Stimulated activated CD4-positive, alpha-beta T cell treated with anti-CD3 and anti-CD28 coated beads, TNF-alpha, amount 100 ng/mL, for 4 hours (primary cell): ENCODE measurements at places on chromosomes 4 and X.

DNA sequence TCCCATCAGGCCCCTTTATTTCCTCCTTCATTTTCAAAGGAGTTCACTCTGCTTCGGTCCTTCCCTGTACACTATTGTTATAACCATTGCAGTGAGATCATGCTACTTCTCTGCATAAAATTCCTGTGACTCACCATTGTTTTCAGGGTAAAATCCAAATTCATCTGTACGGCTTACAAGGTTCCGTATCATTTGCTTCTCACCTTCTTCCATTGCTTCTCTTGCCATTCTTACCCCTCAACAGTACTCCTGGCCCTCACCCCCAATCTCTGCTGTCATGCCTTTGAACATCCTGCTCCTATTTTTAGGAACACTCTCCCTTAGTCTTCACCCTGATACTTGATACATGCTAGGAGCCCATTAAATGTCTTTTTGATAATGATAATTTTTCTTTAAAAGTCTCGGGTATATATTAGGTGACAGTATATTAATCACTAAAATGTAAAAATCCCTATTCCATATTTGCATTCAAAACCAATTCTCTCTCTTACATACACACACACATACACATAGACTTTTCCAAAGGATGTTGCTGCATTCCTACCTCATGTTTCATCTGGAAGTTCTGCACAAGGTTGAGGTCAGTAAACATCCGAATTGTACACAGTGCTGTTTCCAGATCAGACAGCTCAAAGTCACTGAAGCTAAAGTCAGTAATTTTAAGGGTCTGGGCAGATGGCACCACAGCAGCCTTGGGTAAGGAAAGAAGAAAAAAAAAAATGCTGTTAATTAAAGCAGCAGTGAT is 103.4 kb downstream of the PDE5A start:
- DNase-seq: no peak

GRCh38 chr4:186586205-186586604 is 30.8 kb upstream of the MTNR1A start:
- no peak for DNase-seq

DNA sequence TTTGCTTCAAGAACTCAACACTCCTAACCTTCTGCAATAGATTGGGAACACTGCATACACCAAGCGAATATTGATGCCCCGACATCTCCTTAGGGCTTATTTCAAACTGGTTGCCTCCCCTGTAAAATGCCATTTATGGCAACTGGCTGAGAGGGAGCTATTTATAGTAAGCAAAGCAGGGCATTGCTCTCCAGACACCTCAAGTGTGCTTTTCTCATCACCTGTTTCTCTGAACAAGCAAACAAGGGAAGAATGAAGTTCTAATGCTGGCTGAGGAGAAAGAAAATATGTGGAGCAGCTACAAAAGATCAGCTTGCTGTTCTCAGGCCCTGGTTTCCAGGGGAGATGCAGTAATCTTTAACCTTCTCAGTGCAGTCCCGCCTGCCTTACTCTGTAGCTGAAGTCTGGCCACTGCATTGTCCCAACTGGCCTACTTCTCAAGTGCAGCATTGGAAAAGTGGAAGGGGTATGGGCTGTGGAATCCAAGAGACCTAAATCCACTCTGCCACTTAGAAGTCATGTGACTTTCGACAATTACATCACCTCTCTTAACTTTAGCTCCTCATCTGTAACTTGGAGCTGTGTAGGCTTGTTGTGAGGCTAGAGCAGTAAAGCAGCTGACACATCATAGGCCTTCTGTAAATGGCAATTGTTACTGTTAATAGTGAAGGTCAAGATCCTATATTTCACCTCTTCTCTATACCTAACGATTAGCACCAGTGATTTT is 47.9 kb upstream of the FGF13 start:
- no peak for DNase-seq

DNA sequence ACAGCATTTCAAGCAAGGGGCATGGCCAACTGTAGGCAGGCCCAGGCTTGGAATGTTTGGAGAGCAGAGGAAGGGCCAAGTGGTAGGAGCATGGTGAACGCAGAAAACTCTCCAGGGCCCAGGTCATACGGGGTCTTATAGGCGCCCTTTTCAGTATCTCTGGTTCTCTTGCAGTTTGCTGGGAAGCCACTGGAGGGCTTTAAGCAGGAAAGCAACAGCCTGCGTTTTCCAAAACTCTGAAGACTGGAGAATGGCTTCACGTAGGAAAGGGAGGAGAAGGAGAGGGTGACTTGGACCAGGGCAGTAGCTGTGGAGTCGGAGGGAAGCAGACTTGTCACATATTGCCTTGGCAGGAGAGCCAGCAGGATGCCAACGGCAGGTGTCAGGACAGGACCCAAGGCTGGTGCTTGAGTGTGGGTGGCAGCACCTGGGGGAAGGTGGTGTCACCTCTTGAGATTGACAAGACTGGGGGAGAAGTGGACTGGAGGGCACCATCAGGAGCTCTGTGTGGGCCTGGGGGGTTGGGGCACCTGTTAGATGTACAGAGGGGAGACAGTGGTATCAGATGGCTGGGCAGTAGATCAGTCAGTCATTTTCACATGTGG is 21.9 kb downstream of the TKTL1 start:
- no peak for DNase-seq

GRCh38 chr4:76745240-76745639 is 152.7 kb downstream of the SOWAHB start:
- DNase-seq: no peak

DNA sequence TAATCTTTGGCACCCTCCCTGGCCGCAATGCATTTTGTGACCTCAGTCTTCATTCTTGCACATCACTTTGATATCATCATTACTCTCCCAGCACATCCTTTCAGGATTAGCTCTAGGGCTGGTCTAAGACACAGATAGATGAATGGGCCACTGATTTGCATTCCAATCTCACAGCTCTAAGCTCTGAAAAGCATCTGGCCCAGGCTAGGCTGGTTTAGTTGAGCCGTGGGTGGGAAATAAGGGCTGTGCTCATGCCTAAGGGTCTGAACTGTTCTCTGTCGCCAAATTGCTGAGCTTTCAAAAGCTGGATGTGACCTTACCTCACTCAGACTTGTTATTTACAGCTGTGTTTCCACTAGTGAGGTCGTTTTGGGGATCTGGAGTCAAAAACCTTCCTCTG is 30.0 kb upstream of the SLC9A7 start:
- no peak for DNase-seq

DNA sequence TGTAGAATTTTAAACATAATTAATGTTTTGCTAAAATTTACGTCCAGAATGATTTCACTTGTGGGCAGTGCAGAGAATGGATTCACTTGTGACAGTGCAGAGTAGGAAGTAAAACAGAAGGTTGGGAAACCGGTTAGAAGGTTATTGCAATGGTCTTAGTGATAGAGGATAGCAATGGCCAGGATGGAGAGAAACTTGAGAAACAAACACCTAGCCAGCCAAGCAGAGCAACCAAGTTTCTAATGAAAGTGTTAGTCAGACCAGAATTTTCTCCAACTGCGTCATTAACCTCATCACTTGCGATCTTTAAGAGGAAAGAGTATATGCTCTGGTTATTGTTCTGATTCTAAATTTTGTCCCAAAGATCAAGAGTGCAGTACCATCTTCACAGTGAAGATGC is 50.0 kb upstream of the TBC1D9 start:
- DNase-seq: no peak

DNA sequence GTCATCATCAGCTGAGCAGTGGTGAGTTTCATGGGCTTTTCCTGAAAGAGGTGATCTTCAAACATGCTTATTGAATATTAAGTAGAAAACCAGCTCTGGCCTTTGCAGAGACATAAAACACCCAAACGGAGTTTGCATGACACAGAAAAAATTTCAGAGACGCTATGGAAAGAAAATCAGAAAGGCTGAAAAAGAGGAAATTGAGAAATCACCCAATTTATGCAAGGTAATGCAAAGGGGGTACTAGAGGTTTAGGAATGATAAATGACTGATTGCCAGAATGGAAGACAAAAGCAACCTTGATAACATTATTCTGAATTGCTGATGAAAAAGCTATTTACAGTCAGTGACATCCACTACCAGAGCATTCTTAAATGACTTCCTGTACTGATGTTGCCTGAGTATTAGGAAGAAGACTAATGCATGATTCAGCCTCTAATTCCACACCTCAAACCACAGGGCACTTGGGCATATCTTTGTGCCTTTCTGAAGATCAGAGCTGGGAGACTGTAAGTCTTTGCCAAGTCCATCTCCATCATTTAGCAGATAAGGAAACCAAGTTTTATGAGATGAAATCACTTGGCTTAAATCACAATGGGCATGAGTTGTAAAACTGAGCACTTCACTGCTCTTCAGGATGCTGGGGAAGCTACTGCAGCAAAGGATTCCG is 565.7 kb downstream of the PPARGC1A start:
- DNase-seq: no peak

GRCh38 chrX:124028182-124028581 is 66.7 kb downstream of the STAG2 start:
- no peak for DNase-seq

- DNase-seq: no peak
These were observed 97.5 kb downstream of the FANCB start for GRCh38 chrX:14775416-14775815.

DNA sequence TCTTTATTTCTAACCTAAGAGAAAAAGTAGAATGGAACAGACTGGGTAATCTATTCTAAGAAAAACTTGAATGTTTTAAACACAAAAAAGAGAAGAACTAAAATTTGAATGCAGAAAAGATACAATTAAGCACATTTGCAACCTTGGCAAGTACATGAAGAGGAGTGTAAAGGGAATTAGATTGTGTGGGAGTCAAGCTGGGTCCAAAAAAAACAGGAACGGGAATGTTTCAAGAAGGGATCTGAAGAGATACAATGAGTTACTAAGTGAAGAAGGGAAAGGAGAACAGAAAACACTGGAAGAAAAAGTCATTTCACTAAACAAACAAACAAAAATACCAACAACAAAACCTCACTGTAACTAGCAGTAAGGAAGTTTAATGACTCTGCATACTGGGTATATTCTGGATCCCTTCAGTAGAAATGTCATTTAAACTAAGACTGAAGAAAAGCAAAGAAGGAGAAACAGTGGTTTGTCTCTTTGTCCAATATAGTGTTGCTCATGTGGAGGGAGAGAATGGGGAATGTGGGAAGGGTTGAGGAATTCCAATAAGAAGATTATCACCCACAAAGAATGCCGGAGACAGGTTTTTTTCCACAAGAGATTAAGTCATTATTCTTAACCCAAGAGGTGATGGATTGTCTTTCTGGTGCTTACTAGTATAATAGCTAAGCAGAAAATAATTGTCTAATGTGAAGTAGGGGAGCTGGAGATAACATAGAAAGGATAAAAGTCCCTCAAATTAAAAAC is 50.4 kb upstream of the PTPN13 start:
- no peak for DNase-seq

GRCh38 chr4:138961129-138961528 is 54.5 kb upstream of the NOCT start:
- DNase-seq: no peak

DNA sequence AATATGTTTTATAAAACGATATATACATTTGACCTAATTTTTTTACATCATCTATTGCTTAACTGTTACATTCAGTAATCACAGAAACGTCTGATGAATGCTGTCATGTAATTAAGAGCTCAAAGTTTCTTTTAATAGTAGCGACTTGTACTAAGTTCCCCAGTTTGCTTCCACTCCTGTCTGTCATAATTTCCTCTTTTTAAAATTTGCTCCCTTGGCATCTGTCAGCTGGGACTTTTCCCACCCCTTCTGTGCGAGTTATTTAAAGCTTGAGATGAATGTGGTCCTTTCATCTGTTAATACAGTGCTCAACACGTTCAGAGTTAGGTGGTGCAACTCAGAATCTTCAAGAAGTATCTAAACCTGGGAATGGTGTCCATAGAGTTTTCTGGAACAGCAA is 1.2 kb downstream of the RAP1GDS1 start:
- no peak for DNase-seq

DNA sequence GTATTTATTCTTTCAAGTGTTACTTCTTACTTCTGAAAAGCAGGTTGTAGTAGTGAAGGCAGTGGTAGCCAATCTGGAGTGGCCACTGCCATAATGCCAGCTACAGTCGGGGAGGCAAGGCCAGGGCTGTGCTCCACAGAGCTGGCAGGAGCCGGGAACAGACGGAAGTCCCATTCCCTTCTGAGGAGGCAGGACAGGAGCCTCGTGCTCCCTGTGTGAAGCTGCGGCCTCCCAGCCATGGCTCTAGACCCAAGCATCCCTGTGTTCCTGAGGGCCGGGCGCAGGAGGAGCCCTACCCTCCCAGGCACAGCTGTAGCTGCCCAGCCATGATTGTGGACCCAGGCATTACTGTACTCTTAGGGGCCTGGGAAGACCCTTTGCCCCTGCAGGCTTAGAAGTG is 461.8 kb downstream of the ADGRL3 start:
- DNase-seq: no peak

- no peak for DNase-seq
These were observed 55.9 kb upstream of the IL15 start for GRCh38 chr4:141580523-141580922.

- no peak for DNase-seq
These were observed 175.9 kb downstream of the SHROOM3 start for GRCh38 chr4:76610751-76611547.

GRCh38 chr4:147085781-147086180 is 140.1 kb upstream of the TTC29 start:
- DNase-seq: no peak

- DNase-seq: no peak
These were observed 78.5 kb upstream of the ANK2 start for GRCh38 chr4:112970903-112971302.

DNA sequence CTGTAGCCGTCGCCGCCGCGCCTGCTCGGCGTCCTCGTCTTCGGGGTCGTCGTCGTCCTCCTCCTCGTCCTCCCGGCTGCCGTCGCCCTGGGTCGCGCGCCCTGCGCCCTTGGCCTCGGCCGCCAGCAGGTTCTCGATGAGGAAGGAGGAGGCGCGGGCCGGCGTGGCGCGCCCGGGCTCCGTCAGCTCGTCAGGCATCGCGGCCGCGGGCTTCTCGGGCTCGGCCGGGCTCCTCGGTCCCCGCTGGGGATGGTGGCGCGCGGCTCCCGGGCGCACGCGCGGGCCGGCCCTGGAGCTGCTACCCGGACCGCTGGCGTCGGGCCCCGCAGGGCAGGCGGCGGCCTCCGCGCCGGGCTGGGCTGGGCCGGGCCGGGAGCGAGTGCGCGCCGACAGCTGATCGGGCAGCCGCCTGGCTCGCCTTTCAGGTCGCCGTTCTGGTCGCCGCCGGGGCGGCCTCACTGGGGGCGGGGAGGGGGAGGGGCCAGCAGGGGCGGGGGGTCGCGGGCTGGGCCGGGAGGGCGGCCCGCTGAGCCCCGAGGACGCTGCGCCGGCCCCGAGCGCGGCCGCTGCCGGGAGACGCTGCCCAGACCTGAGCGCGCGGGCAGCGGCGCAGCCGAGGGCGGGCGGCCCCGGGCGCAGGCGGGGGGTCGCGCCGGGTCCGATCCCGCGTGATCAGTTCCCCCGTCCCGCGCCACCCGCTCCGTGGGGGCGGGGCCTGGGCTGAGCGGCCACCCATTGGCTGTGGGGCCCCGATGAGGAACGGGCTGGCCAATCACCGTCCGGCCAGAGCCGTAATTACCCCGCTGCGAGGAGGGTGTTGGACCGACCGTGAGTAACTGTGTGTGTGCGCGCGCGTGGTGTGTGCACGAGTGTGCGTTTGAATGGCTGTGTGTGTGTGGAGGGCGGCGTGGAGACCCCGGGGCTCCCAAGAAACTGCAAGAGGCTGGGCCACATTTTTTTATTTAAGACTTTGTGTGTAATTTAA is at the start of gene HMX1:
HMX1 (minus strand) TSS at position 423 of the 985 bp plus-strand sequence; CDS start at position 198, 225 bp downstream.
- DNase-seq: no peak

GRCh38 chr4:173478201-173478912 is 51.7 kb downstream of the HAND2 start:
- no peak for DNase-seq
